ENCODE measurements at places on chromosomes 5 and 9.

- no peak for DNase-seq
Observed at GRCh38 chr9:129037767-129038098, 1.3 kb downstream of the MIGA2 start.

DNA sequence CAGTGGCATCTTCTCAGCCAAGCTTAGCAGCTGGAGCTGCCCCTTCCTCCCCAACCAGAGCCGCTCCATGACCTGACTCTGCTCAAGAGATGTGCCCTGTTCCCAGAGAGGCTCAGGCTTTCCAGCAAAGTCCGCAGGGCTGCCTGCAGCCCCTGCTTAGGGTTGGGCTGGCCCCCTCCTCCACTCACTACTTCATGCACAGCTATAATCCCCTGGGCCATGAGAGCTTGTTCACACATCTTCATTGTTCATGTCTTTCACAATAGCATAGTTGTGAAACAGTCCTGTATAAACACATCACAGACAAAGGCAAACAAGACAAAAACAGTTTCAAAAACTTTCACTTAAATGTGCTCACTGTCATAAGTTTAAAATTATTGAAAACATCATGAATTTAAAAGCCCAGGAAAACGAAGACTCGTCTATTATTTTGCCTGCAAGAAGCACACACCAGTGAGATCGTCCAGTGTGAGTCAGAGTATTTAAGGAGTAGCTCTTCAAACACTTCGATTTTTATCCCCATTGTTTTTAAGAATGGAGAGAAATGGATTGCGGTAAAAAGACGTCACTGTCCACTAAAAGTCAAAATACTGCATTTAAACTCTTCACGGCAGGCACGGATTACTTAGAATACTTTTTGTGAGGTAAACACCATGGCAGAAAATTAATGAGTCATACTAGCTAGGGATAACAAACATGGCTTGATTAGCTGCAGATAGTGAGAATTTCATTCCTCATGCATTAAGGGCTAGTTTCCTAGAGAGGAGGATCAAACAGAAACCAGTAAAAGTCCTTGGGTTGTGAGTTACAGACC lies 40.7 kb upstream of the S1PR3 start:
- DNase-seq: no peak

- DNase-seq: no peak
Observed at GRCh38 chr9:21864505-21864904, 62.1 kb downstream of the MTAP start.

GRCh38 chr5:6423327-6424109 lies 25.1 kb upstream of the UBE2QL1 start:
- DNase-seq: no peak

DNA sequence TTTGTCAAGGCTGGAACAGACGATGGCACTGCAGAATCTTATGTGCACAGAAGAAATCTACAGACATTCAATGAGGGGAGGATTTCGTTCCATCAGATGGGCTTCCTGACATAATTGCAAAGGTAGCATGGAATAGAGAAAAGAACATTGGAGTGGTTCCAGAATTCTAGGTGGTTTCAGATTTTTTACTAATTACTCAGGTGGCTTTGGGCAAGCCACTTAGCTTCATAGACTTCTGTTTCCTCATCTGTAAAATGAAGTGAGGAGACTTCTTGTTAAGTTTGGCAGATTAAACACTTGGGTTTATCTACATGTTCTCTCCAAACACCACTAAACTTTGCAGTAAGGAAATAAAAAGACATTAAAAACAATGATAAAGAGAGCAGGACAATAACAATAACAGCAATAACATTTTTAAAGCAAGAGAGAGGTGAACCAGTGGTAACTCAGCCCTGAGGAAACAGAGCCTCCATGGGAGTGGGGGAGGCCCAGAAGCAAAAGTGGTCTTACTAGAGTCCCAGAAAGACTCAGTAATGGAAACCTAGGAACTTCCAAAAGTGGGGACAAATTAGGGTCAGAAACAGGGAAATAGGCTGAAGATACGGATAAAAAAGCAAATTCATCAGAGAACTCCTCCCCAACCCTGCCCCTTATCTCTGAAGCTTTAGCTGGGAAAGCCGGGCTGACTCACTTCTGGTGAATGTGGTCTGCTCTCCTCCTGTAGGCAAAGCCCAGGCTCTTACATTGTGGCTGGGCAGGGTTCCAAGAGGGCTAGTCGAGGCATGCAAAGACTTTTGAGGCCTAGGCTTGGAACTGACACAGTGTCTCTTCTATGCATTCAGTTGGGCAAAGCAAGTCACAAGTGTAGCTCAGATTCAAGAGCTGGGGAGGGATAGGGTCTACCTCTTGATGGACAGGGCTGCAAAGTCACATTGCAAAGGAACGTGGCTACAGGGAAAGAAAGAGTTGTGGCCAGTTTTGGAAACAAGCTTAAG lies 11.8 kb upstream of the ACTBL2 start:
- DNase-seq: peak; percentile 38

DNA sequence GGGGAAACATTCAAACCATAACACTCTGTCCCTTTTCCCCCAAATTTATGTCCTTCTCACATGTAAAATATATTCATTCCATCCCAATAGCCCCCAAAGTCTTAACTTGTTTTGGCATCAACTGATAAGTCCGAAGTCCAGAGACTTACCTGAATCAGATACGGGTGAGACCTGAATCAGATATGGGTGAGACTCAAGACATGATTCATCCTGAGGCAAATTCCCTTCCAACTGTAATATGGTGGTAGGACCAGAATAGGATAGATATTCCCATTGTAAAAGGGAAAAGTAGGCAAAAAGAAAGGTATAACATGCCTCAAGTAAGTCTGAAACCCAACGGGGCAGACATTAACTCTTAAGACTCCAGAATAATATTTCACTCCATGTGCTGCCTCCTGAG lies 115.6 kb upstream of the CKMT2 start:
- DNase-seq: no peak

DNA sequence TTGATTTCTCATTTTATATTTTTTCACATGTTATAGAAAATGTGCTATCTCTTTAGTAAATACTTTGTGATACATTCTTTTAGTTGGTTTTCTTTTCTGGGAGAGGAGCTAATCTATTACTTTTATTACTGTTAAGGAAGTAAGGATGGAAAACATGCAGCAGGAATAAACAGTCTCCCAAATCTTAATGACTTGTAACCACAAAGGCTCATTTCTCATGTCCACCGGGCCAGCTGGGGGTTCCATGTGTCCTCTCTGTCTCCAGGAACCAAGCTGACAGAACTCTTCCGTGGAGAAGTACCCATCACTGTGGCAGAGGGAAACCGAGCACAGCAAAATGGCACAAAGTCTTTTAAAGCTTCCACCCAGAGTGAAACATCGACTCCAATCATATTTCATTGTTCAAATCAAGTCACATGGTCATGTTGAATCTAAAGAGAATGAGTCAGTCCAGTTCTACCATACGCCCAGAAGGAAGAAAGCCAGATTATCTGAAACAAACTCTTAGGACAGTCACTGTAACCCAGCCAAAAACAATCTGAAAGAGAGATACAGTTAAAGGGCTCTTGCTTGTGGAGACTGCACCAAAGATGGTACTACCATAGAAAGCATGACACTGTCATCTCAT lies 97.1 kb upstream of the CDH6 start:
- DNase-seq: no peak

- DNase-seq: no peak
Observed at GRCh38 chr5:122674385-122674784, 100.5 kb upstream of the SNX2 start.

DNA sequence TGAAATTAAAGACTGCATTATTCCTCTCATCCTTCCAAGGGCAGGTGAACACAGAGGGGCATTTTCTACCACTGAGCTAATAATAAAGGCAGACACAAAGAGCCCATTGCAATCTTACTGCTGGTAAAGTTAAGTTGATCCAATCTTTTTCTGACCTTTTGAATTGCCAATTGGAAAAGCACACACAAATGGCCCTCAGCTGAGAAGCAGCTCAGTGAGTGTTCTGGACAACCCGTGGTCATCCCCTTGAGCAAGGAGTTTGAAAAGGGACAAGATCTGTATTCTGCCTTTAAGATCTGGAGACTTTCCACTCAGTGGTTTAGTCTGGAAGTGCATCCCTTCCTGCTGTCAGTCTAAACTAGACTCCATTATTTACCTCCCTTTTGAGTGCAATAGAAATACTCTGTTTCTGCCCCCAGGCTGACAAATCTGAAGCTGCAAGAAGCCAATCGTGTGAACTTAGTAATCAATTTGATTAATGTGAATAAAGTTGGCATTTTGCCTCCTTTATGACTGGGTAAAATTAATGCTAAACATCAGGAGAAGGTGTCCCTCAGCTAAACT lies 835.7 kb downstream of the MAT2B start:
- no peak for DNase-seq

- no peak for DNase-seq
Observed at GRCh38 chr9:106889061-106889590, 26.2 kb downstream of the ZNF462 start.

GRCh38 chr5:52041842-52042241 lies 658.6 kb downstream of the ISL1 start:
- DNase-seq: no peak

- no peak for DNase-seq
Observed at GRCh38 chr5:77492653-77493000, 511 bp upstream of the WDR41 start.

GRCh38 chr5:119708076-119708790 lies 78.9 kb downstream of the FAM170A start:
- DNase-seq: no peak

- no peak for DNase-seq
Observed at GRCh38 chr5:146218168-146218567, 14.8 kb downstream of the RBM27 start.

DNA sequence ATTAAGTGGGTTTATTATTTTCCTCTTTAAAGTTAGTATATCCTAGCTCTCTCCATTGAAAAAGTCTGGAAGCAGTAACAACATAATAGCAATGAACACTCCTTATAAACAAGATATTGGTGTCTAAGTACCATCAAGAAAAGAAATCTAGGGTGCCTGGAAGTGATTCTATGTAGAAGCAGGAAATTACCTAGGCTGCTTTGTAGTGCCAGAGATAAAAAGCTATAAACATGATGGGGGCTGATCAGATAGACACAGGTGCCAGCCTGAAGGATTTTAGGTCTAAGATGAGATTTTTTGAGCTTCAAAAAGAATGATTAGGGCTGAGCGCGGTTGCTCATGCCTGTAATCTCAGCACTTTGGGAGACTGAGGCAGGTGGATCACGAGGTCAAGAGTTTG lies 1179.3 kb upstream of the CDH9 start:
- no peak for DNase-seq

Measured in hematopoietic multipotent progenitor cell treated with erythropoietin and hydrocortisone succinate and interleukin-3 and kit ligand, for 17 days (in vitro differentiated cells).